Left cardiac atrium (tissue), 4 donors: ENCODE measurements at places on chromosomes 6 and 20. TPM values are rescaled to one million over a fixed set of nuclear protein-coding genes. Genes with fewer than 3 reads are reported as not detected.

Gene HCK
- total RNA-seq = 11.1 TPM

Gene TMC2
- total RNA-seq = not detected

- DNase-seq = no peak
Observed at GRCh38 chr6:15936503-15936902, 192.4 kb upstream of the MYLIP start.

- DNase-seq = no peak
Observed at GRCh38 chr6:163191704-163192537, 222.6 kb upstream of the QKI start.

GRCh38 chr20:35347011-35347410, 54.8 kb upstream of the FAM83C start:
- no peak for DNase-seq

- no peak for DNase-seq
Observed at GRCh38 chr6:131947986-131948661, 3.0 kb downstream of the CCN2 start.
